Activated CD4-positive, alpha-beta memory T cell treated with anti-CD3 and anti-CD28 coated beads, Interleukin-2, amount 10 ng/mL, durations not matched to agents 7 days and 5 days (primary cell): ENCODE measurements at places on chromosomes 11 and 22.

DNA sequence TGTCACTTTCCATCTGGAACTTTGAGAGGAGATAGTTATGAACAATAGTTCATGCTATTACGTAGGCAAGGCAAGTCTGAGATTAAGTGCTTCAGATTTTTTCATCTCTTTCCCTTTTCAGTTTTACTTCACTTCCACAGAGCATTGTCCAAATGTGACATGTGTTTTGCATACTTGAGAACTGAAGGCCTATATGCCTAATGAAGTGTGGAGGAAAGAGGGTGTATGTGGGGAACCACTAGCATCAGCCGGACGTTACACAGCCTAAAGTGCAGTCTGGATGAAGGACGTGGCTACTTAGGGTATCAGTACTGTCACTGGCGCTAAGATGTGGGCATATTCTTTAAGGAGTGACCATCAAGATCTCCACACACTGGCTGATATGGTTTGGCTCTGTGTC is 26.2 kb downstream of the FANCF start:
- no peak for DNase-seq

DNA sequence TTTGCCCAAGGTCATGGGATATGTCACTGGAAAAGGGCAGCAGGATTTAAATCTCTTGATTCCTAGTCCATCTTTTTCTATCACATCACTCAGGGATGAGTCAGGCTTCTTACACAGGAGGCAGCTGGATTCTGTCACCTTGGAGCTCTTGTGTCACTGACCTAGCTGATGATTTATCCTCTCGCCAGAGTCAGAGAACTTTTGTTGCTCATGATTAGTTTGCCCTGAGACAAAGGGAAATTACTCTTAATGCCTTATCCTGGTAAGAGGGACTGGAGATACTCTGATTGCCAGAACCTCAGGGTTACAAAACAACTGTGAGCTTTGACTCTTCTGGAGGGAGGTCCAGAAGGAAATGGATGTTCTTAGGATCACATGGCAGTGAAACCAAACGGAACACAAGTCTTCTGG is 10.1 kb downstream of the COA4 start:
- DNase-seq = no peak

GRCh38 chr11:56706486-56706885 is 7.6 kb downstream of the OR9G1 start:
- no peak for DNase-seq

- DNase-seq = no peak
These were observed 20.4 kb upstream of the LYVE1 start for GRCh38 chr11:10588904-10589303.

- no peak for DNase-seq
These were observed 14.6 kb upstream of the TEF start for GRCh38 chr22:41367039-41367679.

DNA sequence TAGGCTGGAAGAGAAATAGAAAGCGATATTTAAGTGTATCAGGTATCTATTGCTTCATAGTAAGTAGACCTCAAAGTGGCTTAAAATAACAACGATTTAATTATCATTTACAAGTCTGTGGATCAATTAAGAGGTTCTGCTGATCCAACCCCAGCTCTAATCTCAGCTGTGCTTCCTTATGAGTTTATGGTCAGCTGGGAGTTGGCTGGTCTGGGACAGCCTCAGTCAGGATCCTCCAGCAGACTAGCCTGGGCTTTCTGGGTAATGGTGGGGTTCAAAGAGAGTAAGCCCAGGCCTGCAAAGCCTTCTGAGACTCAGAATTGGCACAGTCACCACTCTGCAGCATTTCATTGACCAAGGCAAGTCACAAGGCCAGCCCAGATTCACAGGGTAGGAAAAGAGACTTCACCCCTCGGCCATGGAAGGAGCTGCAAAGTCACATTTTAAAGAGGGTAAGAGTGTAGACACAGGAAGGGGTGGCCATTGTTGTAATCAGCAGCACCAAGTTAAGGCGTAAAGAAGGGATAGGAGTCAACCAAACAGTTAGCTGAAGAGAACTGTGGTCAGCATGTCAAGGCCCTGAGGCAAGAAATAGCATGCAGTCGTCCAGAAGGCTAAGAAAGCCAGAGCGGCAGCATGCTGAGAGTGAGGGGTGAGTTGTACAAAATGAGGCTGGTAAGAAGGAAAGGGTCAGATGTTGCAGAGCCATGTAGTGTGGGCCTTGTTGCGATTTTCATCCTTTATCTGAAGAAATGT is 168.2 kb downstream of the ETS1 start:
- DNase-seq = no peak
